Brain (organoid and tissue), 16 donors: ENCODE measurements at places on chromosomes 11 and 22. TPM values are rescaled to one million over a fixed set of nuclear protein-coding genes. Genes with fewer than 3 reads are reported as not detected.

The NTM gene
- polyA plus RNA-seq, result 92.8 TPM

The SYT9 gene
- polyA plus RNA-seq, result 3.5 TPM

The GAS2 gene
- 0.80 TPM for polyA plus RNA-seq

The WNT7B gene
- 15.9 TPM for polyA plus RNA-seq

The MYBPC3 gene
- not detected for polyA plus RNA-seq

The APOBEC3B gene
- polyA plus RNA-seq, result 49.9 TPM

The SLC16A8 gene
- 1.2 TPM for polyA plus RNA-seq

The DDX25 gene
- polyA plus RNA-seq, result 17.7 TPM

The DEUP1 gene
- polyA plus RNA-seq, result 0.71 TPM

The SLC5A12 gene
- polyA plus RNA-seq, result not detected

The MRTFA gene
- polyA plus RNA-seq, result 37.2 TPM

The CTSW gene
- polyA plus RNA-seq, result 0.76 TPM

The MMP13 gene
- polyA plus RNA-seq, result not detected

The ALKBH3 gene
- 20.7 TPM for polyA plus RNA-seq

The OR4D5 gene
- polyA plus RNA-seq, result not detected

The MAP6 gene
- polyA plus RNA-seq, result 171 TPM

The NOX4 gene
- 2.1 TPM for polyA plus RNA-seq

The PHOX2A gene
- 9.1 TPM for polyA plus RNA-seq

The CNGA4 gene
- polyA plus RNA-seq, result 6.1 TPM

The MOGAT2 gene
- polyA plus RNA-seq, result not detected

The NRGN gene
- 643 TPM for polyA plus RNA-seq

The OR10D3 gene
- not detected for polyA plus RNA-seq

The SPDYC gene
- polyA plus RNA-seq, result not detected

The IL17REL gene
- not detected for polyA plus RNA-seq

The RBMXL2 gene
- polyA plus RNA-seq, result not detected

The SMC1B gene
- 0.49 TPM for polyA plus RNA-seq

The OR8D4 gene
- polyA plus RNA-seq, result not detected
